ENCODE measurements at places on chromosomes 1 and 21.

- no peak for DNase-seq
These were observed 4.8 kb downstream of the FAM110D start for GRCh38 chr1:26163684-26164035.

DNA sequence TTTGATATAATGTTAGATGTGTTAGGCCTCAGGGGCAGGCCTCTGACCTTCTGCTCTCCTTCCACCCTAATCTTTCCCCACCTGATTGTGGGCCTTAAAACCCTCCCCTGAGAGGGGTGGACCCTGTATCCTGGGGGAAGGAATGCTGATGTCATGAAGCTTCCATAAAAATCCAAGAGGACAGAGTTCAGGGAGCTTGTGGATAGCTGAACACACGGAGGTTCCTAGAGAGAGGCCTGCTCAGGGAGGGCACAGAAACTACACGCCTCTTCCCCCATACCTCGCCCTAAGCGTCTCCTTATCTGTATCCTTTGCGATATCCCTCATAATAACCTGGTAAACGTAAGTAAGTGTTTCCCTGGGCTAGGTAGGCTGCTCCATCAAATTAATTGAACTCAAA lies 4.3 kb downstream of the MFN2 start:
- no peak for DNase-seq

- DNase-seq, result no peak
These were observed 55.0 kb downstream of the ADARB1 start for GRCh38 chr21:45129189-45129923.

DNA sequence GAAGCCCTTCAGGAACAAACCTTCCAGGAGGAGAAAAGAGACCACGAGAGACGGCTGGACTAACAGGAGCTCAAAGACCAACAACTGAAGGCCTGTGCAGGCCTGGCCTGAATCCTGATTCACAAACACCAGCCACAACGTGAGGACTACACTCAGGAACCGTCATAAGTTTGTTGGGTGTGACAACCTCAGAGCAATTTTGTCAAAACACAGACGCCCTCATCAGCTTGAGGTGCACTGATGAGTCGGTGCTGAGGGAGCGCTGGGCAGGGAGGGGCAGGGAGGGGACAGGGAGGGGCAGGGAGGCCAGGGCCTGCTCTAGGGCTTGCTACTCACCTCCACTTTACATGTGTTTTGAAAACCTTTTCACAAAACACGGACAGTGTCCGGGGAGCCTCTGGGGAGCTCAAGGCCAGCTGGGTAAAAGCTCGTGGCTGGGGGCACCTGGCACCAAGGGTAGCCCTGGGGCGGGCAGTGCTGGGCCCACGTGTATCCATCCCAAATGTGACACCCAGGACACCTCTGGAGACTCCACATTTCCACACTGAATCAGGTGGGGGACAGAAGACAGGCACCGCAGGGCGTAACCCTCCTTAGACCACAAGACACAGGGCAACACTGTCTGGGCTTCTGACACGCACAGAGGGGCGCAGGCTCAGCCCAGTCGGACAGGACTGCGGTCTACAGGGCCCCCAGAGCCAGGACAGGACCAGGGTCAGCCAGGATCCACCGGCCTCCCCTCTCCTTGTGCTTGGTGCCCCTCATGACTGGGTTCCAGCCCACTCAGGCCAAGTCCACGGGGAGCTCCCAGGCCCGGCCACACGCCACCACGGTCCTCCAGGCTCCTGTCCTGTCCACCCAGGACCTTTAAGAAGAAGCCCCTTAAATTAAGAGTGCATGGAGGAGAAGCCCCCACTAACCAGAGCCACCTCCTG lies 16.5 kb downstream of the LSS start:
- no peak for DNase-seq

- no peak for DNase-seq
These were observed 169.7 kb downstream of the TOMM20 start for GRCh38 chr1:234958706-234959657.

DNA sequence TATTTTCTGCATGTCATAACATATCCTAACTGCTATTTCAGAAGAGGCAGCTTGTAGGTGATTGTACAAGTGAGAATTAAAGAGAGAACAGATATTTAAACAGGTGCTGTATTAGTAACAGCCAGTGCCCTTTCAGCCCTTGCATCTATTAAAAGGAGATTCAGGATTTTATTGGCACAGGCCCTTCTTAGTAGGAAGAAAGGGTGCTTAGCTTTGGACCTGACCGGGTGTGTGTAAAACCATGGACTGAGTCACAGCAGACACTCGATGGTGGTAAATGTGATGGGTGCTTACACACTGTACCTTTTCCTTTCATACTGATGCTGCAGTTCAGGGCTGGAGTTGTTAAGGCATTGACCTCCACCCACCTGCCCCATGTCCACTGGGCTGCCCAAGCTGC lies 12.7 kb upstream of the CD101 start:
- DNase-seq, result no peak

- DNase-seq, result no peak
These were observed 96.1 kb upstream of the TARDBP start for GRCh38 chr1:10916311-10916710.

- DNase-seq, result no peak
These were observed 325.8 kb downstream of the KIF26B start for GRCh38 chr1:245480393-245481120.

- no peak for DNase-seq
These were observed 90.6 kb upstream of the SIM2 start for GRCh38 chr21:36608041-36608896.

DNA sequence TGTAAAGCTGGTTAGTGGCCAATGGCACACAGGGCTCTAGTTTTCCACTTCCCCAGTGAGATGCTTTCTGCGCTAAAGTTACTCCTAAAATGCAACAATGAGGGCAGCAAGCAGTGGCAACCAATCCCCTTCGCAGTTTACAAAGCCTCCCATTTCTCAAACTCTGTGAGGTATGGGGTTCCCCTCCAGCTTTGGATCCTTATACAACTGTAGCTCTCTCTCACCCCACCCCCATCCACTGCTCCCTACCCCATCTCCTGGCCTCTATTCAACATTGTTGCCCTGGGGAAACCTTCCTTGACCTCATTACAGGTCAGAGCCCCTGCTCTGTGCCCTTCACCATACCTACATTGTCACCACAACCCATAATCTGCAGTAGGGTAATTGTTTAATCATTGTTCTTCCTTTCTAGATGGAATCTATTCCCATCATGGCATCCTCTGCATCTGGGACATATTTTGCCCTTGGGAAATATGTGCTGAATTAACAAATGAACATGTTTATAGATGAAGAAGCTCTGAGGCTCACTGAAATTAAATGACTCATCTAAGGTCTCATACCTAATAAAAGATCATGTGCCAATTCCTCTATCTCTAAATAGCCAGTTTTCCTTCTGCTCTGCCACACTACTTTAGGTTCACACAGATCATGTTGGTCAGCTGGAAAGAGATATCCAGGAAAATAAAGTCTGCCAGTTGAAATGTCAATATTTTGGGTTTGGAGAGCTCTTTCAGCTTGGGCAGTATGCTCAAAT lies 12.6 kb downstream of the KIAA0040 start:
- no peak for DNase-seq

- no peak for DNase-seq
These were observed 37.1 kb upstream of the CLSTN1 start for GRCh38 chr1:9860887-9861286.

GRCh38 chr1:78035121-78035520 lies 10.6 kb upstream of the GIPC2 start:
- no peak for DNase-seq

GRCh38 chr1:22955146-22955545 lies 17.5 kb downstream of the LACTBL1 start:
- no peak for DNase-seq

DNA sequence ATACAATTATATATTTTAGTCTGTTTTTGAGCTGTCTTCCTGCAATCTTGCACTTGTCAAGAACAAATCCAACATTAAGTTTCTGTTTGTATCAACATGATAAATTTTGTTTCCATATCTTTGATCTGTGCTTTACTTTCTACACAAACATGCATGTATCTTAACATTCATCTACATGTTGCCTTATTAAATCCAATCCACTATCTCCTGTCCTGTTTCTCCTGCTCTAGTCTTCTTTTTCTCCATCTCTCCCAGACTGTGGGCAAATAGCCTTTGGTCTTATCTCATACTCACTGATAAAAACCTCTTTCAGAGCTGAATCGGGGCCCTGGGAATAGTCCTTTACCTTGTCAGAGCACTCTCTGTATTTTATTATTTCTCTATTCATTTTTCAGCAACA lies 101.3 kb downstream of the PLPPR4 start:
- DNase-seq, result no peak

GRCh38 chr21:37348664-37349063 lies 17.9 kb upstream of the DYRK1A start:
- DNase-seq, result no peak

- no peak for DNase-seq
These were observed 12.3 kb downstream of the ADGRB2 start for GRCh38 chr1:31751822-31752241.

- no peak for DNase-seq
These were observed 5.9 kb downstream of the EDEM3 start for GRCh38 chr1:184748740-184749139.

GRCh38 chr21:31088474-31088751 lies 50.1 kb upstream of the KRTAP19-8 start:
- DNase-seq, result no peak

DNA sequence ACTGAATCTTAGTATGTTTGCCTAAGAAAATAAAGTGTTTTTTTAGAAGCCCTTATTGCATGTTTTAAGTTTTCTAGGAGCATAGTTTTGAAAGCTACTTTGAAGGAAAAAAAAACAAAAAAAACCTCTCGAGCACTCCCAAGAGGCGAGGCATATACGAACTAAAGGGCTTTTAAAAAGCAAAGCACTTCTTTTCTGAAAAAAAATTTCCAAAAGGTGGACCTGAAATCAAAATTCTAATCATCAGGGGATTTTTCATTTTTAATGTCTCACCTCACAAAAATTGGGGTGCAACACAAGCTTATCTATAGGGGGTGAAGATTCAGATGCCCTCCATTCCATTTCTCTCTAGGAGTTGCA lies 594 bp downstream of the GLMN start:
- no peak for DNase-seq

- peak; percentile 53 for DNase-seq
These were observed at the start of gene S100A10 for GRCh38 chr1:151993734-151994496. Gene S100A10, minus strand, starts transcription at chr1:151993859. Its CDS starts 7,629 bp downstream, at chr1:151986230.

DNA sequence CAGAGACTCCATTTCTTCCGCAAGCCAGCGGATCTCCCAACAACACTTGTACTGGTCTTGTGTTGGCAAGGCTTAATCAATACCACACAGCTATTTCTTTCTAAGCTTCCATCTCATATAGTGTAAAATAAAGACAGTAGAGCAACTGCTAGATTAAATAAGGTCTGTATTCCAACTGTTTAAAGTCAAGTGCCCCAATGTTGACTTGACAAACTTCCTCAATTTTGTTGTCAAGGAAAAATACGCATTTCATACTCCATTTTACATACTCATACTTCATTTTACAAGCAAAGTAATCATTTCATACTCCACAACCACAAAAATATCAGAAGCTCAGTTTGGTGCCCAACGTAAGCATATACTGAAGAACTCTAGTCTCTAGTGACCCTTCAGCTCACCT lies 143.0 kb downstream of the RERE start:
- DNase-seq, result no peak

DNA sequence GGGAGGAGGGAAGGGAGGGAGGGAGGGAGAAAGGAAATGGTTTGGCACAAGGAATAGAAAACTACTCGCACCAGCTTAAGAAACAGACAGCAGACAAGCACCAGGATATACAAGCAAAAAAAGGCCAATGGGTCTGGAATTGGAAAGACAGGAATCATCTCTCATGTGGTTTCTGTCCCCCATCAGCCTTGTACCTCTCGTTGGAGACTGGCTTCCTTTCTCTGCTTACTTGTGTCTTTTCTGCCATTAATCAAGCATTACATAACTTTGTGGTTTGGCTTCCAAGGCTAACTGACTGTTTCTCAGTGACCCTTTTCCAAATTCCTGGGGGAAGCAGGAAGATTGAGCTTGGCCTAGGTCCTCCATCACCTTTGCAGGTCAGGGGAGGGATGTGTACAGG lies 11.8 kb upstream of the RALGPS2 start:
- no peak for DNase-seq

GRCh38 chr1:193270996-193271395 lies 84.6 kb upstream of the B3GALT2 start:
- no peak for DNase-seq

GRCh38 chr21:42233067-42233961 lies 14.4 kb downstream of the ABCG1 start:
- peak; percentile 64 for DNase-seq

DNA sequence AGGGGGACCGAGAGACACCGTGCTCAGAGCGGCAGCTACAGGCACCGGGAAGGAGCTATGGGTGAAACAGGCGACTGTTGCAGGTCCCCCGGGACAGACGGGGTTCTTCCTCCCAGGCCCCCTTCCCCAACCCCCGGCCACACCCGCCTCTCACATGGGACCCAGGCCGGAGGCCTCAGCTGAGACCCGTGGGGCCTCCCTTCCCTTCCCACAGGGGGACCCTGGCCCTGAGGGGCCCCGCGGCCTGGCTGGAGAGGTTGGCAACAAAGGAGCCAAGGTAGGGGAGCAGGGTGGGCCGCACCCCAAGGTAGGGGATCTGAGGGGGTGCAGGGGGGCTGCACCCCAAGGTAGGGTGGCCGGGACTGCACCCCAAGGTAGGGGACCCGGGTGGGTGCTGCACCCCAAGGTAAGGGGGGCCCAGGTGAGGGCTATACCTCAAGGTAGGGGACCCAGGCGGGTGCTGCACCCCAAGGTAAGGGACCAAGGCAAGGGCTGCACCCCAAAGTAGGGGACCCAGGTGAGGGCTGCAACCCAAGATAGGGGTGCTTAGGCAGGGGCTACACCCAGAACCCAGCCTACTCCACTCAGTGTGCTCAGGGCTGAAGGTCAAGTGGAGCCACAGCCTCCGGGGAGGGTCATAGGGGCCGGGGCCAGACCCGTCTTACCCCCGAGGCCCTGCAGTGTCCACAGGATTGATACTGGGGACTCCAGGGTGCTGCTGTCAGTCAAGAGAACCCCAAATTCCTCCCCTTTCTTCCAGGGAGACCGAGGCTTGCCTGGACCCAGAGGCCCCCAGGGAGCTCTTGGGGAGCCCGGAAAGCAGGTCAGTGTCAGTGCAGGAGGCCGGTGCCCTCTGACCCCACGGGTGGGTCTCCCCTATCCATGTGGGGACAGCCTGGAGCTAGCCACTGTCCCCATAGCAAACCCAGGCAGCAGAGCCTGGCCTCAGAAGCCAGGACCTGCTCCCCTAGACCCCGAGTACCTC lies 22.7 kb downstream of the COL6A2 start:
- DNase-seq, result no peak

- no peak for DNase-seq
These were observed 23.1 kb downstream of the CD53 start for GRCh38 chr1:110896090-110896489.

DNA sequence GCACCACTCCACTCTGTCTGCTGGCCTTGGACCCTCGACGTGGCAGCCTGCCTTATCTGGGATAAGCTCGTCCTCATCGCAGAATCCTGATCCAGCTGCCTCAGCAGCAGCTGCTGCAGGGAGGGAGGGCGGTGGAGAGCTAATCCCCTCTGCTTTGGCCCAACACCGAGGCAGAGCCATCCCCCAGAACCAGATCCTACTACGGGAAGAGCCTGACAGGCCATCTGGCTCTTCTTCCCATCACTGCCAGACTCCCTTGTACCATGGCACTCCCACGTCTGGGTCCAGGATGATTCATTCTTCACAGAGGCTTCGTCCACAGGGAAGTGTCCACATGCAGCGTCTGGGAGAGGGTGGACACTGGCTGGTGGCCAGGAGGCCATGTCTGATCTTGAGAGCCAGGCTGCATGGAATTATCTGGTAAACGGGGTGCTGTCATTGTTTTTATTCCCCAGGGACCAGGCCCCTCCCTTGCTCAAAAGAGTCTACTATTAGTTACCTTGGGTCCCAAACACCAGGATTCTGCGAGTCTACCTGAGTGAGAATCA lies 14.6 kb upstream of the PKP1 start:
- no peak for DNase-seq

GRCh38 chr1:3219005-3219790 lies 150.2 kb downstream of the PRDM16 start:
- DNase-seq, result no peak
